ENCODE measurements at places on chromosomes 1 and 21. TPM values are rescaled to one million over a fixed set of nuclear protein-coding genes. Genes with fewer than 3 reads are reported as not detected.

GRCh38 chr21:19508844-19509243 lies 1105.3 kb upstream of the TMPRSS15 start:
- no peak for DNase-seq

GRCh38 chr1:209105701-209106100 lies 477.8 kb upstream of the CAMK1G start:
- no peak for DNase-seq

- DNase-seq, result no peak
Measured at GRCh38 chr1:203291201-203292096, 13.9 kb upstream of the BTG2 start.

DNA sequence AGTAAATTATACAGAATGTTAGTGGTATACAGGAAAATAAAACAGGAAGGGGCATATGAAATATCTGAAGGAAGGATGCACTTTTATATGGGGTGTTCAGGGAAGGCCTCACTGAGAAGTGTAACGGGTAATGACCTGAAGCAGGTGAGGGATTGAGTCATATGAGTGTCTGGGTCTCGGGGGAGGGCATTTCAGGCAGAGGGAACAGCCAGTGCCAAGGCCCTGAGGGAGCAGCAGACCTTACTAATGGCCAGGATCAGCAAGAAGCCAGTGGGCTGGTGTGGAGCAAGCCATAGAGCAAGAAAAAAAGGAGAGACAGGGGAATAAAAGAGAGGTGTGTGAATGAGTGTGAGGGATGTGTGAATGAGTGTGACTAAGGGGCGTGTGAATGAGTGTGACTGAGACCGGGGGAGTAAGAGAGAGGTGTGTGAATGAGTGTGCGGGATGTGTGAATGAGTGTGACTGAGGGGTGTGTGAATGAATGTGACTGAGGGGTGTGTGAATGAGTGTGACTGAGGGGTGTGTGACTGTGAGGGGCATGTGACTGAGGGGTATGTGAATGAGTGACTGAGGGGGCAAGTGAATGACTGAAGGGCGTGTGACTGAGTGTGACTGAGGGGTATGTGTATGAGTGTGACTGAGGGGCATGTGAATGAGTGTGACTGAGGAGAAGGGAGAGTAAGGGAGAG lies 107.2 kb downstream of the GLIS1 start:
- no peak for DNase-seq

DNA sequence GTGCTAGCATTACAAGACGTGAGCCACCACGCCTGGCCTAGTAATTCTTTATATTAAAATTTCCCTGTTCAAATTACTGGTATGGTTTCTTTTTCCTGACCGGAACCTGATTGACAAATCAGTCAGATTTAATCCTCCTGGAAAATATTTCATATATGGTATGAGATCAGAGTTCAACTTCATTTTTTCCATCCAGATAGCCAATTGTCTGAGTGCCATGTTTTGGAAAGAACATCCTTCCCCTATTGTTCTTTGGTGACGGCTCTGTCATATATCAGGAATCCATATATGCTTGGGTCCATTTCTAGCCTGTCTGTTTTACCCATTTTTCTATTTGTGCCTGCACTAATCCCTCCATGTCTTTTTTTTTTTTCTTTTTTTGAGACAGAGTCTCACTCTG lies 39.1 kb upstream of the KLF17 start:
- DNase-seq, result no peak

GRCh38 chr1:67732750-67733151 lies 47.8 kb downstream of the GADD45A start:
- no peak for DNase-seq

DNA sequence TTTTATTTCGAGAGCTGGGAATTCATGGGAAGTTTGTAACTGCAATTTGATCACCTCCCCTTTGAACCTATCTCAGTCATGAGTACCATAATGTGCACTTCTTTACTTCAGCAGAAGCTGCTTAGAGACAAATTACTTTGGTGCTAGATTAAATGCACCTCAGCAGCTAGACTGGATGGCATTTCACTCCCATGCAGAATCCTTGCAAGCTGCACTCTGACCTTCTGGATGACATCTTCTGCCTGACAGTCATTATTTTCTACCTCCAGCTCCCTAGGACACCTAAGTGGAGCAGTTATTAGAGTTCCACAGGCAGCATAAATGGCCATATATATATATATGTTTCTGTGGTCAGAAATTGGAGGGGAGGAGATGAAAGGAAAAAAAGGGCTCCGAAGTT lies 366.0 kb upstream of the TMPRSS15 start:
- DNase-seq, result no peak

- no peak for DNase-seq
Measured at GRCh38 chr21:29238053-29238966, 60.4 kb upstream of the BACH1 start.

- no peak for DNase-seq
Measured at GRCh38 chr1:230232371-230232771, 165.3 kb downstream of the GALNT2 start.

GRCh38 chr1:156080241-156080862 lies 1.9 kb downstream of the MEX3A start:
- no peak for DNase-seq

GRCh38 chr1:55512466-55512865 lies 297.3 kb upstream of the USP24 start:
- no peak for DNase-seq

DNA sequence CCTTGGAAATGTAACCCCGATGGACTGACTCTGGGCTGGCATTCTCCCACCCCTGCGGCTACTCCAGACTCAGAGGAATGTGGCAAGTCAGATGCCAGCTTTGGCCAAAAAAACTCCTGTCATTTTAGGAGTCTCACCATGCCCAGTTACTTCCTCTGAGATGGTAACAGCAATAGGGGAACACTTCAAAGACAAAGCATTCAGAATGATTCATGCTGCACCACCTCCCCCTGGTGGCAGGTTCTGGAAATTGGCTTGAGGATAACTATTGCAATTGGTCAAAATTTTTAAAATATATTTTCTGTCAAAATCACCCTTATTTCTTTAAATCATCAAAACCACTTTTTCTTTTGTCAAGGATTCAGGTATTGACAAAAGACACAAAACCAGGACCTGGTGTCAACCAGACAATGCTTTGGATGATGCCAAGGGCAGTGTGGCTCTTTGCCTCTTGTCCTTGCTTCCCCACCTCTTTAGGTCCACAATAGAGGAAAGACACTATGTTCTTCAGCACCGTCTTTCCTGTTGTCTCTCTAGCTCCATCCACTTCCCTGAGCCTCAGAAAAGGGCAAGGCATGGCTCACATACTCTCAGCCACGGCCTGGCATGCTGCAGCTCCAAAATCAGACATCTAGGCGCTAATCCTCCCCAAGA lies 9.9 kb upstream of the CDCA8 start:
- DNase-seq, result no peak

- DNase-seq, result no peak
Measured at GRCh38 chr1:172269644-172270043, 150.8 kb upstream of the C1orf105 start.

DNA sequence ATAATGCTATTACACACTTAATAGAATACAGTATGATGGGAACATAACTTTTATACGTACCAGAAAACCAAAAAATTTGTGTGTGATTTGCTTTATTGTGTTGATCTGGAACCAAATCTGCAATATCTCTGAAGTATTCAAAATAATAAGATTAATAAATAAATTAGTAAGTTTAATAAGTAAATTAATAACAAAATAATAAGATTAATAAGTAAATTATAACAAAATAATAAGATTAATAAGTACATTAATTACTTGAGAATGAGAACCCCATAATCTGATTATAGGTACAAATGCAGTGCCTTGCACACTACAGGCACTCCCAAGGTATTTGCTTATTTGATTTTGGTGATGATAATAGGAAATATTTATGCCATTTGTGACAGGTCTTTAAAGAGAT lies 267.4 kb downstream of the ZNF326 start:
- no peak for DNase-seq

DNA sequence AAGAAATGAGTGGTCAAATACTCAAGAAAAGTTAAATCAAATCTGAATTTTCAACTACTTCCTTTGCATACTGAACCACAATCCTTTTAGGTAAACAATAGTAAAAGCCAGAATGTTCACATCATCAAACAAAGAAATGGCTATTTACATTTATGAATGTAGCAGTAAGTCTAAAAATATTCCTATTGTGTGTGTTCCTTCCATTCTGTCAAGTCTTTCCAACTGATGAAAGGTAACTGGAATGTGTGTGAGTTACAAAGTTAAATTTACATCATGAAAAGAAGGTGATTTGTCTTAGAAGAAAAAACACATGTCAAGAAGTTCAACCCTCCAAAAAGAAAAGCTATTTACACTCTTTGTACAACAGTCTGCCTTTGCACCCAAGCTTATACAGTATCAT lies 203.1 kb downstream of the SIPA1L2 start:
- DNase-seq, result no peak

GRCh38 chr1:189027512-189027911 lies 1450.2 kb downstream of the BRINP3 start:
- no peak for DNase-seq

GRCh38 chr1:7932524-7933138 lies 8.0 kb downstream of the TNFRSF9 start:
- DNase-seq, result no peak

UMODL1 gene
- 0.06 TPM for polyA plus RNA-seq

CCDC30 gene
- polyA plus RNA-seq, result 5.8 TPM

RCAN3 gene
- polyA plus RNA-seq, result 7.2 TPM

PGLYRP4 gene
- not detected for polyA plus RNA-seq

BACE2 gene
- polyA plus RNA-seq, result 56.5 TPM

PTGFRN gene
- polyA plus RNA-seq, result 42.1 TPM

TRAF5 gene
- polyA plus RNA-seq, result 35.2 TPM

PTPRC gene
- polyA plus RNA-seq, result 5.6 TPM

WNT3A gene
- not detected for polyA plus RNA-seq

NUDT17 gene
- 7.4 TPM for polyA plus RNA-seq

All from left renal pelvis (tissue), 4 donors.